ENCODE measurements at places on chromosomes 12 and 14.
A peak's percentile ranks its signal among the peaks of the same experiment; 100 is the strongest.

DNA sequence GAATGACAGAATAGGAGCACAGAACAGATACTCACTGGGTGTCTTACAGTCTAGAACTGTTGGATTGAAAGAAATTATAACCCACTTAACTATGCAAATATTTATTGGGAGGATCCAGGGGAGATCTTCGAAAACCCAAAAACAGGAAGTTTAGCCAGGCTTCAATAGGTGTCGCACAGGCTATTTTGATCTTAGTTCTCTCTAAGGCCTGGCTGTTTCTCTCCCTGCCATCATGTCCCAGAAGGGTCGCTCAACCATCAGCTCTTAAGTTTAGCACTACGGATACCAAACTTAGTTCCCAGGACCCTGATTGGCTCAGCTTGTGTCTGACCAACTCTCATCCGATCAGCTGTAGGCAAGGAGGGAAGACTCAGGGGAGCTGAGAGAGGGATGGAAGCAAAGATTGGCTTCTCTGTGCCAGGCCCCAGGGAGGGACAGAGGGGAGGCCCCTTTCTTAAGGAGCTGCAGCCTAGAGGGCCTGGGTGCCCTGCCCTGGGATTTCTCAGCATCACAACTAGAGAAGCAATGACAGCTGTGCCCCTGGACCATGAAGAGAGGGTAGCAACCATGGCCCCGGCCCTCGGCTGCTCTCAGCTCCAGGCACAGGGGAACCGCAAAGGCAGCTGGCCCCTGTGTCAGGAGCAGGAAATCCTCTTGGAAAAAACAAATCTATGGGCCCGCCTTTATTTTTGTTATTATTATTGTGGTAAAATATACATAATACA, 13.5 kb downstream of the PHETA1 start:
- no peak for DNase-seq

GRCh38 chr12:132784580-132784979, 22.9 kb upstream of the ANKLE2 start:
- DNase-seq: no peak

DNA sequence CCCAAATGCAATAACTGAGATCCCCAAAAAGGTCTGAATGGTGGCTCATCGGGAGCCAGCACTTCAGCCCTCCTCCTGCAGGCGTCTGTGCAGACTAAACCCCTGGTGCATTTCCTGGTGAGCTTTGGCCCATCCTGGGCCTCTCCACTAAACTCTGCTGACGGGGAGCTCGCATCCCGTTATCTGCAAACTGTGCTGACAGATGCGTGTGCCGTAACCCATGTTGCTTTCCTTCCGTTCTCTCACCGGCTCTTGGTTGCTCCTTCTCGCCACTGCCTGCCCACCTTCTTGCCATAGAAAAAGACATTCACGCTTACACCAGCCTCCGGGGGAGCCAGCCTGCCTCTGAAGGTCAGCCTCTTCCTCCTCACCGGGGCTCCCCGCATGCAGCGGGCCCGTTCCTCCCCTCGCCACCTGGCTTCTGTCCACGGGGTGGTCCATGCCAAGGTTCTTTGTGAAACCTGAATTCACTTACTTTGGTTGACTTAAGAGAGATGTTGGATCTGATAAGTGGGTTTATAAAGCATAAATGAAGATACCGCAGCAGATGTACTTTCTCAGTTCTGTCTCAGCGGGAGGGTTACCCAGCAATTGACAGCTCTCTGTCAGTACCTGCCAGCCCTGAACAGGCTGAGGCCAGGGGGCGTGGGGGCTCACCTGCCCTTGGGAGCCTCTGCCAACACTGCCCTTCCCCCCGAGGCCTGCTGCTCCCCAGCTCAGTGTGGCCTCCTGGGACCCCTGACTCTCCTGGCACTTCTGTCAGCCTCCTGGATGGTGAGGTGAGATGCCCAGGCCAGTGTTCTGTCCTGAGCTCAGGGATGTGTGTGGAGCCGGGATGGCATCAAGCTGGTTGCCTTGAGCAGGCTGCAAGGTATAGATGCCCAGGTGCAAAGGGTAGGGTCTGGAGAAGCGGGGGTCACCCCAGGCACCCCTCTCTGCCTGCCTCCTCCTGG, 14.2 kb downstream of the ZFYVE21 start:
- DNase-seq: no peak

- no peak for DNase-seq
These were observed 134.5 kb downstream of the NUAK1 start for GRCh38 chr12:106004289-106004688.

DNA sequence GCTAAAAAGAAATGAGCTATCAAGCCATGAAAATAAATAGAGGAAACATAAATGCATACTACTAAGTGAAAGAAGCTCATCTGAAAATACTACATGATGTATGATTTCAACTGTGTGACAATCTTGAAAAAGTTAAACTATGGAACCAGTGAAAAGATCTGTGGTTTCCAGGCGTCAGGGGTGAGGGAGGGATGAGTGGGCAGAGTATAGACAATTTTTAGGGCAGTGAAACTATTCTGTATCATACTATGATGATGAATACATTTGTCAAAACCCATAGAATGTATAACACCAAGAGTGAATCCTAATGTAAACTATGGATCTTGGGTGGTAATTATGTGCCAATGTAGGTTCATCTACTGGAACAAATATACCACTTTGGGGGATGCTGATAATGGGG, 21.3 kb downstream of the SPX start:
- DNase-seq: no peak

DNA sequence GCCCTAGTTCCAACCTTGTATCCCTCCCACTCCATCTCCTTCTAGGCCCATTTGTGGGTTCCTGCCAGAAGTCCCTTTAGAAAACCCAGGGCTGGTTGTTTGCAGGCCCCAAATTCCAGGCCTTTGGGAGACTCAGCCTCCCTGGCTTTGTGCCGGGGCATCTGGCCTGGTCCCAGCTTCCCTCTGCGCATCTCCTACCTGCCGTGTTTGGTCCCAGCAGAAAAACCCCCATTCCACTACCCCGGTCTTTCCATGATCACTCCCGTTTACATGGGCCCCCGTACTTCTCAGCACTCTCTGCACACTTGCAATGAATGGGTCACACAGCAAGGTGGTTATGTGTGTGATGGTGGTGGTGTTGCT, 15.3 kb downstream of the KMT5A start:
- DNase-seq: no peak

- DNase-seq: no peak
These were observed 250.3 kb upstream of the FBXO33 start for GRCh38 chr14:39682582-39682981.

GRCh38 chr12:46222636-46223035, 46.2 kb downstream of the SLC38A1 start:
- no peak for DNase-seq

- no peak for DNase-seq
These were observed 2.3 kb upstream of the KRT6A start for GRCh38 chr12:52495389-52495788.

DNA sequence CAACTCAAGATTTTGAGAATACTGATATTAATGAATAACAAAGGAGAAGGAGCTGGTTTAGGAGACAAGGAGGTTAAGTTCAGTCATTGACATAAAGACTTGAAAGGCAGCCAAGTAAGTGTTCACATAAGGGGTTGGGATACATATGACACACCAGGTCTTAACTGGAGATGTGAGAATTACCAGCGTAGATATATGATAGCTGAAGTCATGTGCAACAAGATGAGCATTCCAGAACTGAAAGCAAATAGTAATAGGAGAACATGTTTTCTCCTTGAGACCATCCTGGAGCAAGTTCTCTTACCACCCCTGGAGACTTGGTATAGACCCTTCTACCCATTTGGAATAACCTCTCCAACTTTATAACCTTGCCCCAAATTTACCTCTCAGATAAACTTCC, 43.3 kb upstream of the NPFF start:
- DNase-seq: no peak

GRCh38 chr12:20317554-20317953, 50.8 kb upstream of the PDE3A start:
- DNase-seq: no peak

DNA sequence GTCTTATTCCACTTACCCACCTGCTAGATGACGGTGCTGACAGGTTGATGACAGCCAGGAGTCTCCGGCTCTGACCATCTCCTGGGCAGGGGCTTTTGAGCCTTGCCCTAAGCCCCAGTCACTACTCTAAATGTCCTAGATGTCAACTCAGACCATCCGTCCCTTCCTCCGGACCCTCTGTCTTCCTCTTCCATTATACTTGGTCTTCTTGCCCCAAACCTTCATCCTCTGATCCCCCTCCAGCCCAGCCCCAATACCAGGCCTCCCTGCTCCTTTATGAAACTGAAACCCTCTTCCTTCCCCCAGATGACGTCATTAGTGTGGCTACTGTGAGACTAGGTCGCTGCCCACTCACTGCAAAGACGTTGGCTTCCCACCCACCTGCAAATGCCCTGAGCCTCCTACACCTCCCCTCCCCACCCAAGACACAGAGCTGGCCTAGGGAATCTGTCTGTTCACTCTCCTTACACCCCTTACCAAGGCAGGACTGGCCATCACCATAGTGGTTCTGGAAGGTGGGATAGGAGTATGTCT, 10.1 kb downstream of the KRT71 start:
- no peak for DNase-seq

DNA sequence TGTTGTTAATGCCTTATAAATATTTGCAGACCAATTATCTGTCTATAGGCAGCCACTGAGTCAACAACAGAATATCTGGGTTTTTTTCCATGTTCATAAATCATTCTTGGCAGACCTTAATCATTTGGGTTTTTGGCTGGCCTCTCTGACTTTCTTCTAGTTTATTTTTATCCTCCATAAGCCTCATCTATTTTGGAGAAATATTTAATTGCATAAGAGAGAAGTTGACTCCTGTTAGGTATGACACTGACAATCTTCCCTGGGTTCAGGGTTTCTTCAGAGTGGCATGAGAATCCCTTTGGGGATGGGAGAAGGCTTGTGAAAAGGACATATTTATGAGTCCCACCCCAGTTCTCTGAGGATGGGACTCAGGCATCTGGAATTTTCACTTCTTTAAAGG, 299.8 kb downstream of the NRXN3 start:
- no peak for DNase-seq

- DNase-seq: peak; percentile 8
These were observed 966 bp downstream of the BICD1 start for GRCh38 chr12:32107359-32108267.

DNA sequence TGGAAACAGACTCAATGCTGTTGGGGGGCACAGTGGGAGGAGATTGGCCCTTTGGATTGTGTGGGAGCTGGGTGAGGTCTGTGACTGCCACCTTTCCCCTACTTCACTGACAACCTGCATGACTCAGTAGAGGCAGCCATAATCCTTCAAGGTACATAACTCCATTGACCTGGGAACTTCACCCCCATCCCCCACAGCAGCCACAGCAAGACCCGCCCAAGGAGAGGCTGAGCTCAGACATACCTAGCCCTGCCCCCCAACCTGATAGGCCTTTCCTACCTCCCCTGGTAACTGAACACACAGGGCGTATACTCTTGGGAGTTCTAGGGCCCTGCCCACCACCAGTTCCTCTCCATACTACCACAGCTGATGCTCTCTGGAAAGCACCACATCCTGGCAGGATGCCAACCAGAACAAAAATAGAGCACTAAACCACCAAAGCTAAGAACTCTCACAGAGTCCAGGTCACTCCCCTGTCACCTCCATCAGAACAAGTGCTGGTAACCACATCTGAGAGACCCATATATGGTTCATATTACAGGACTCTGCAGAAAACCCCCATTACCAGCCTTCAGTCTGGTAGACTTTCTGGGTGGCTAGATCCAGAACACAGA, 703.9 kb downstream of the FSCB start:
- DNase-seq: no peak
